ENCODE measurements at places on chromosomes 12 and 14.
A peak's percentile ranks its signal among the peaks of the same experiment; 100 is the strongest.

GRCh38 chr12:130639476-130640424 lies 76.3 kb downstream of the RIMBP2 start:
- no peak for DNase-seq

DNA sequence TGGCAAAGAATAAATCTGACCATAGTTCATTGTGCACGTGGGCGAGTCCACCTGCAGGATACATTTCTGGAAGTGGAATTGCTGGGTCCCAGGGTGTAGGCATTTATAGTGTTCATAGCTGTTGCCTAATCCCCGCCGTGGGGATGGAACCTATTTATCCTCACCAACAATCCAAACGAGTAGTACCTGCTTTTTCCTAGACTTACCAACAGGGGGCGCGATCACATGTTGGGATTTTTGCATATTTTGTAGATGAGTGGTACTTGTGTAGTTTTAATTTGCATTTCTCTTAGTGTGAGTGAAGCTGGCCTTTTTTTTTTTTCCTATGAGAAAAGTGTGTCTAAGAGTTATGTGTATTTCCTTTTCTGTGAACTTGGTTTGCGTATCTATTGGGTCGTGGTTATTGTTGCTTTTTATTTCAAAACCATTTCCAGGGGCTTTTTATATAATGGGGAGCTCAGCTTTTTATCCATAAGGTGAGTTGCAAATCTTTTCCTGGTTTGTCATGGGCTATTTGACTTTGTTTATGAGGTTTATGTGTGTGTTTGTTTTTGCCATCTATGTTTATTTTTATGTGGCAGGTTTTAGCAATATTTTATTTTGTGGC lies 67.2 kb downstream of the CCDC92 start:
- peak; percentile 74 for DNase-seq

DNA sequence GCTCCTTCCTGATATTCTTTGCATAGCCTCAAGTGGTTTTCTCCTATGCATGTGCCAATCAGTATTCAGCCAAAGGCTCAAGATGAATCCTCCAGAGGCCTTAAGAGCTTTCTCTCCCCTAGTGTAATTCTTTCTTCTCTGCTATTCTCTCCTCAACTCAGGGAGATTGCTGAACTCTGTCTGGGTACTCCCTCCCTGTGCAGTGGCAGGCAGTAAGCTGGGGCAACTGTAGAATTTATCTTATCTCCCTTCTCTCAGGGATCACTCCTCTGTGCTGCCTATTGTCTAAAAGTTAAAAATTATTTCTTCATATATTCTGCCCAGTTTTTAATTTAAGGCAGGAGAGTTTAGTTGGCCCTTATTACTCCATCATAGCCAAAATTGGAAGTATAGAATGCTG lies 28.5 kb upstream of the RTRAF start:
- no peak for DNase-seq

DNA sequence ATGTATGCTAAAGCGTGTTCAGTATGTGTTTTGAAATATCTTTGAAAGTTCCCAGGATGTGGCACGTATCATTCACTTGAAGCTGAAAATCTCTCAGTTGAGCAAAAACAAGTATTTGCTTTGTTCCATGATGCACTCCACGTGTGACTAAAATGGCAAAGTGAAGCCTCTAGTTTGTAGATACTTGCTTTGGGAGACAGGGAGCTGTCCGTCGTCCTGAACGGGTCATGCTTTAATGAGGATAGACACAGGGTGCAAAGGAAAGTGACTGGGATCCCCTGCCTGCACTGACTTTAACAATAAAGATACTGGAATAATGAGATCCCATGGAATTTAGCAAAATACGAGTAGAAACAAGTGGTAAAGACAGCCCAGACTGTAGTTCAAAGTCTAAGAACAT lies 991.4 kb downstream of the NRXN3 start:
- DNase-seq: no peak

GRCh38 chr14:94751956-94752355 lies 18.0 kb downstream of the GSC start:
- DNase-seq: no peak

DNA sequence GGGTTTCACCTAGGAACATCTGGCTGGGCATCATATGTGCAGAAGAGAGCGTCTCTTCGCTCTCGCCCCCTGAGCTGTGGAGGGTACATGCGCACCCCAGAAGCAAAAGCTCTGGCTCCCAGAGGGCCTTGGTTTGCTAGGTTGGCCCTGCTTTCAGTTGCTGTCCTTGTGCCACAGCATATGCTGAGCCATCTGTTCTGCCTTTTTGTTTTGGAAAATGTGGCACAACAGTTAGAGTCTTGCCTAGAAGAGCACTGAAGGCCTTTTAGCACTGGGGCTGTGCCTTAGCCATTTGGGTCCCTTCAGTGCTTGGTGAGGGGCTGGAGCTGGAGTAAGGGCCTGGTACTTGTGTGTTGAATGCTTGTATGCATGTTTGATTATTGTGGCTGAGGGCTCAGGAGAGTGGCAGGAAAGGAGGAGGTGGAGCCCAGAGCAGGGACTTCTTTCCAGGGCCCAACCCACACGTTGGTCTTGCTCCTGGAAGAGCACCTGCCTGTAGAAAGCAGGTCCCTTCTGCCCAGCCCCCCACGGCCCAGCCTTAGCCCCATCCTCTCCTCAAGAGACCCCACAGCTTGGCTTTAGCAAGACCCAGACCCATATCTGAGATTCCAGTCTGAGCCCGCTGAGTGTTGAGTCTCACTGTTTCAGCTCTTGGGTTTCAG lies 113.7 kb downstream of the SLC25A47 start:
- DNase-seq: no peak

- no peak for DNase-seq
These were observed 28.0 kb downstream of the LGALS3 start for GRCh38 chr14:55157080-55157479.

DNA sequence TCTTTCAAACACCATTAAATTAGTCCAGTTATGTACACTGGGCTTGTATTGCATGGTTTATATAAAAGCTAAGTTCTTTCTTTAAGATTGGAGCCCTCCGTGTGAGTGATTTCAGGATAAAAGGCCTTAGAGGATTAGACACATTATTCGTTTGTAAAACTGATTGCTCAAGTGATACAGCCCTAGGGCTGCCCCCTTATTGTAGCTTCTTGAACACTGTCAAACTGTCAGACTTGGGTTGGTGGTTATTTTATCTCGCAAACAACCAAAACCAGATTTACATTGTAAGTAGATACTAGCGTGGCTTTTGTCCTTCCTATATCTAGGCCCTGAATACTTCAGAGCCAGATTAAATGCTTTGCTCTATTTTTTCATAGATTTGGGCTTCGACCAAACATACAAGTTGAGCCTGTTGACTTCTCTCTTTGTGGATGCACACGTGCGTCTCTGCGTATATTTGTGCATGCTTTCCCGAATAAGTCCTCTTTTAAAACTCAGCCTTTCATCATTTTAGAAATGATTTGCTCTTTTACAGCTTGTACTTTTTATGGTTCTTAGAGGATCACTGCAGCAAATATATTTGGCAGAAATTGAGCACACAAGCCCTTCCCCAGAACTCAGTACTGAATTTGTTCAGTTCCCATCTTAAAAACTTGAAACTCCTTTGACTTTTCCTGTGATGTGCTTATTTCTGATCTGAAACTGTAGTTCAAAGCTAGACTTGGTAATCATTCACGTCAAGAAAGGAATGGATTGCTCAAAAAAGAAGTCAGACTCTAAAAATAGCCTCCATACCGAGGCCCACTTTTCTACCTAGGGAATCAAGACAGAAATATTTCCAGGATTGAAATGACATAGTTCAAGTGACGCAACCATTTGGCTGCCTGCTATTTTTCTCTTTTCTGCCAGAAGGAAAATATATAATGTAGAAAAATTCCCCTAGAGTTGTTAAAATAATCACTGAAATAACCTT lies 129.5 kb downstream of the ETV6 start:
- no peak for DNase-seq

DNA sequence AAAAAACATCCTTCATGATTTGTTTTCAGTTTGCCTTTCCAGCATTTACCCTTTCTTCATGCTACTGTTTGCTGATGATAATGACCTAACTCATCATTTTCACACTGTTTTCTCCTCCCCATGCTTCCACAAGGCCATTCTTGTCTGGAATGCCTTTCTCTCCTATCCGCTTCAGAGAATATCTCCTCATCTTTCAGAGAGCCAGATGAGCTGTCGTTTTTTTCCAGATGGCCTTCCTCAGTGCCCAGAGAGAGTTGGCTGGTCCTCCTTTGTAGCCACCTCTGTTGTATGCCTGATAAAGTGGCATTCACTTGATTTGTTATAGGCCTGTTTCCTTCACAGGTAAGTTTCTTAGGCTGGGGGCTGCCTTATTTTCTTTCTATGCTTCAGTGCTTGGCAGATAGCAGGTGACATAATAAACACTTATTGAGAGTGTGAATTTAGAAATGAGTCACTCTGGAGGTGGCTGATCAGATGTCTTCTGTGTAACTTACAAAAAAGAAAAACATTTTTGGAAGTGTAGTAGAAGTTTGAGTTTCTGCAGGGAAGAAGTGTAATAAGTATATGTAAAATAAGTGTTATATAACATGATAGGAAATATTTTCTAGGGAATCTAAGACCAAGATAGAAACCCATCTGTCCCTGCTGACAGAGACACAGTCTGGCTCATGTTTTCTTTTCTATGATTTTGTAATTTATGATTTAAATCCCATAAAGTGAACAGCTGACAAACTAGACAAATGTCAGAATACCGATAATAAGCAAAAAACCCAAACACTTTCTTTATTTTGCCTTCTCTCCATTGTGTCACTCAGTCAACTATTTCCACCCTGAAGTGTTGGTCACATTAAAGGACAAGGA lies 174.5 kb downstream of the DACT1 start:
- no peak for DNase-seq

GRCh38 chr12:47820631-47821345 lies 1.1 kb upstream of the HDAC7 start:
- no peak for DNase-seq

- no peak for DNase-seq
These were observed 32.8 kb downstream of the NRXN3 start for GRCh38 chr14:78202976-78203375.
